ENCODE measurements at places on chromosomes 16 and 17.
A peak's percentile ranks its signal among the peaks of the same experiment; 100 is the strongest.

DNA sequence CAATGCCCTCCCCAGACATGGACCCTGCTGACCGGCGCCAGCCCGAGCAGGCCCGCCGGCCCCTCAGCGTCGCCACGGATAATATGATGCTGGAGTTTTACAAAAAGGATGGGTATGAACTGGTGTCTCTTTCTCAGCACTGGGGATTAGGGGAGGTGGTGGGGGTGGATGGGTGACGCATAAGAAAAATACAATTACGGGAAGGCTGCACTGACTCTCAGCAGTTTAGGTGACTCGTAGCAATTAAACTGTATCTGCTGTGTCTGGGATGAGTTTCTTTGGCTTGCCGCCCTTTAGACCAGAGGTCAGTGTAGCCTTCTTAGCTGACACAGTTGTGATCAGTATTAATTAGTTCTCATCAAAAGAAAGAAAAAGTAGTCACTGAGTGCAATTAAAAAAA lies 59.0 kb downstream of the ELAC2 start:
- DNase-seq = no peak

DNA sequence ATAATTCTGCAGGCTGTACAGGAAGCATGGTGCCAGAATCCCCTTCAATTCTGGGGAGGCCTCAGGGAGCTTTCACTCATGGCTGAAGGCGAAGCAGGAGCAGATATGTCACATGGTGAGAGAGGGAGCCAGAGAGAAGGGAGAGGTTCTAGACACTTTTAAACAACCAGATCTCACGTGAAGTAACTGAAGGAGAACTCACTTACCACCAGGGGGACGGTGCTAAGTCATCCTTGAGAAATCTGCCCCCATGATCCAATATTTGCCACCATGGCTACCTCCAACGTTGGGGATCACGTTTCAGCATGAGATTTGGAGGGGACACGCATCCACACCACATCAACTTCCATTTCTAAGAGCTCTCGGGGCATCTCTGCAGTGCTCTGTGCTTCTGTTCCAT lies 37.4 kb upstream of the GNA13 start:
- no peak for DNase-seq

- DNase-seq = no peak
Observed at GRCh38 chr16:47008612-47009011, 35.1 kb upstream of the DNAJA2 start.

- no peak for DNase-seq
Observed at GRCh38 chr16:87114832-87115231, 202.4 kb downstream of the C16orf95 start.

DNA sequence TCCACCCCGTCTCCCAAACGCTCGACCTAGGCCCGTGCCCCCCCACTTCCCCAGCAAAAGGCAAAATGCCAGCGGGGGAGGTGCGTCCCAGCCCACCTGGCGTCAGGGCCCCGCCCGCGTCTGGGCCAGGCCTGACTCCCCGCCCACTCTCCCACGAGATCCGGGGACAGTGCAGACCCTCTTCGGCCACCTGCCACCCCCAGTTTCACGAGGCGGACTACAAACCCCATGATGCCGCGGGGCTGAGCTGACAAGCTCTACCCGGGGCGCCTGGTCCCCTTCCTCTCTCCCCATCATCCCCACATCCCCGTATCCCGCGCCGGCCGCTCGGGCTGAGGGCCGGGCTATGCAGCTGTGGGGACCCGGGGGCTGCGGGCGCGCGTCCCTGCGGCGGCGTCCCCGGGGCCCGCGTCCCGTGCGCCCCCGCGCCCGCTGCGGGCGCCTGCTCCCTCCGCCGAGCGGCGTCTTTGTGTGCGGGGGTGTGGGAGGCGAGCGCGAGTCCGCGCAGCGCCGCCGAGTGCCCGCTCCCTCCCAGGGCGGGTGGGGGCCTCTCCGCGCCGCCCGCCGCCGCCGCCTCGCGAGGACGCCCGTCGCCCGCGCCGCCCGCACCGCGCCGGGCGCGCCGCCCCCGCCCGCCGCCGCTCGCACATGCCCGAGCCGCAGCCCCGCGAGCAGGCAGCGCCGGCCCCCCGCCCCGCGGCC lies at the start of gene ANKRD13B:
ANKRD13B (plus strand) TSS at position 283 of the 702 bp plus-strand sequence. CDS start 490 bp downstream, outside the sequence.
- DNase-seq = no peak

GRCh38 chr17:48878920-48879898 lies 13.4 kb upstream of the ATP5MC1 start:
- peak; percentile 44 for DNase-seq

DNA sequence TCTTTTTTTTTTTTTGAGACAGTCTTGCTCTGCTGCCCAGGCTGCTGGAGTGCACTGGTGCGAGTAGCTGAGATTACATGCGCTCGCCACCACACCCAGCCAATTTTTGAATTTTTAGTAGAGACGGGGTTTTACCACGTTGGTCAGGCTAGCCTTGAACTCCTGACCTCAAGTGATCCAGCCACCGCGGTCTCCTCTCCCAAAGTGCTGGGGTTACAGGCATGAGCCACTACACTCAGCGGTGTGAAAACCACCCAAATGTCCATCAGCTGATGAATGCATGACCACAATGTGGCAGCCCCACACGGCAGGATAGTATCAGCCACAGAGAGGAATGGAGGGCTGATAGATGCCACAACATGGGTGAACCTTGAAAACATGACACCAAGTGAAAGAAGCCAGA lies 2.1 kb downstream of the P2RX5 start:
- DNase-seq = no peak

GRCh38 chr17:73352261-73352660 lies 40.5 kb upstream of the CDC42EP4 start:
- no peak for DNase-seq

DNA sequence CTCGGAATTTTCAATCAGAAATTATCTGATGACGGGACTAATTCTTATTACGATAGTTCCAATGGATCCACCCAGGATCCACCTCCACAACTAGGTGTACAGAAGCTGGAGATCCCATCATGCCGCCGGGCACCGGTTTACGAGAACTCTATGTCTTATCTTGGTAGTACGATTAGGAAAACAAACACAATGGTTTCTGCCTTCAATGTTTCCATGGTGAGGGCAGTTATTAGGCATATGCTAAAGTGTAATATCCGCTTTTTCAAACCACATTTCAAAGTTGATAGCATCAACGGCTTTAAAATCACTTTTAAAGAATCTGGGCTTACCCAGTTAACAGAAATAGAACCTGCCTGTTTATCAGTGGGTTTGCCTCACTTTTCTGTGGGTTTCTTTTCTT lies 705.7 kb downstream of the MAF start:
- DNase-seq = no peak

DNA sequence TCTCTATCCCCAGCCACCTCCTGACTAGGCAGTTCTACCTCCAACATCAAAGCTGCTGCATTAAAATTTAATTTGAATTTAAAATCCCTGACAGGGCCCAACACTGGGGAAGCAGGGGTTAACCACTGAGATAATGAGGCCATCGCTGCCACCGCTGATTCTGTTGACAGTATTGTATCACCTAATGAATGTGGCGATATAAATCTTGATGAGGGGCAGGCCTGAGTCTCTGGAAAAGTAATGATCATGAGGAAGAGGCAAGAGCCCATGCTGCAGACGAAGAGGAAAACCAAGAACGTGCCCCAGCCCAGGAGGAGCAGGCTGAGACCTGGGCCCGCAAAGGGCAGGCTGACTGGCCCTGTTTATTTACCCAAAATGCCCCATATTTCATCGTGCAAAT lies 251.4 kb upstream of the ZFHX3 start:
- no peak for DNase-seq

DNA sequence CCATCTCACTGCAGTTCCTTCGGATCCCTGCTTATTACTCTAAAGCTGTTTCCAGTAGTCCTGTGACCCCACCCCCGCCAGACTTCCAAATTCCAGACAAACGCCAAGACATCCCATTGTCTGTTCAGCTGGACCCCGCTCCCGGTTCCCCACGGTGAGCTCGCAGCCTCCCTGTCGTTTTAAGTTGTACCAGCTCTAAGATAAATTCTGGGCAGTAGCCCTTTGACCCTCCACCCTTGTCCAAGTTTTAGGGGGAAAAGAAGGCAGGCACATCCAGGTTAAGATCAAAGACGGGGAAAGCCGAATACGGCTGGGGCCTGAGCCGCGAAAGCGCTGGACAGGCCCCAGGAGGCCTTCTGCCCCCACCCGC lies 589 bp downstream of the ARL6IP1 start:
- no peak for DNase-seq

GRCh38 chr17:28740406-28741357 lies 3.1 kb upstream of the TRAF4 start:
- no peak for DNase-seq

GRCh38 chr16:31916056-31916488 lies 42.5 kb downstream of the ZNF267 start:
- no peak for DNase-seq

- no peak for DNase-seq
Observed at GRCh38 chr17:41785859-41786226, 668 bp downstream of the JUP start.

- DNase-seq = no peak
Observed at GRCh38 chr16:52068447-52069074, 478.4 kb downstream of the TOX3 start.

DNA sequence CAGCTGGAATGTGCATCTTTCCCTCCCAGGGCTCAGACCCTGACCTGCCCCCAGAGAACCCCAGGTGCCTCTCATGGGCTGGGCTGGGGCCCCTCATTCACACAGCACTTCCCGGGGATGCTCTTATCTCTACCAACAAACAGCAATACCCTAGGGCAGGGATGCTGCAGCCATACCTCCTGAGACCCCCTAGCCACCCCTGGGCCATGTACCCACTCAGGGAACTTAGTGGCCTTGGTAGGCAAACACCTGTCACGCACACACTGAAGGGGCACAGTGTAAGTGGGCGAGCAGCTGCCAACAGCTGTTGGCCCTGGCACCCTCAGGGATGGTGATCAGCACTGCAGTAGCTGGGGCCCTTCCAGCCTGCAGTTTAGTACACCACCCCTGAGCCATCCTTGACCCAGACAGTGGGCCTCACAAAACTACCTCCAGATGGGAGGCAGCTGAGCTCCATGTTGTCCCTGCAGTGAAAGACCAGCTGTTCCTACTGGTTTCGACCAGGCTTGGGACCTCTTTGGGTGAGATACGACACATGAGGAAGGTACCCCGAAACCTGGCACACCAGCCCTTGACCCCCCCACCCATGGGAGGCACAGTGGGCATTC lies 1723.6 kb downstream of the TP53TG3F start:
- no peak for DNase-seq

DNA sequence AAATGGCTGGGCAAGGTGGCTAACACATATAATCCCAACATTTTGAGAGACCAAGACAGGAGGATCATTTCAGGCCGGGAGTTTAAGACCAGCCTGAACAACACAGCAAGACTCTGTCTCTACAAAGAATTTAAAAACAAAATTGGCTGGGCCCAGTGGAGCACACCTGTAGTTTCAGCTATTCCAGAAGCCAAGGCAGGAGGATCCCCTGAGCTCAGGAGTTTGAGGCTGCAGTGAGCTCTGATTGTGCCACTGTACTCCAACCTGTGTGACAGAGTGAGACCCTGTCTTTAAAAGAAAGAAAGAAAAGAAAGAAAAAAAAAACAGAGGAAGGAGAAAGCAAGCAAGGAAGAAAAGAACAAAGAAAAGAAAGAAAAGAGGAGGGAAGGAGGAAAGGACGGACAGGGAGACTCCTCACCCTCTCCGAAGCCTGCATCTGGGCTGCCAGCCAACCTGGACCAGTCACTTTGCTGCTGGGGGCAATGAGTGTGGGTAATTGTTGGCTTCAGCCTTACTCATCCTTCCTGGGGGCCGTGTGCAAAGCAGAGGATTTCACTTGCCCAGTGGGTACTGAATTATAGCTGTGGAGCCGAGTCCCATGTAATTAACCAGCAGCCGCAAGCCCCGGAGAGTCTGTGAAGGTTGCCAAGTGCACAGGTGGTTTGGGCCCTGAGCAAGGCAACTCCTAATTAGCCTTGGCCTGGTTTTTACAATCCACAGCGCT lies 6.7 kb upstream of the MT4 start:
- DNase-seq = no peak

- no peak for DNase-seq
Observed at GRCh38 chr17:28959471-28959871, 8.2 kb upstream of the PHF12 start.

GRCh38 chr16:66677179-66677578 lies 19.4 kb downstream of the CMTM4 start:
- DNase-seq = no peak

DNA sequence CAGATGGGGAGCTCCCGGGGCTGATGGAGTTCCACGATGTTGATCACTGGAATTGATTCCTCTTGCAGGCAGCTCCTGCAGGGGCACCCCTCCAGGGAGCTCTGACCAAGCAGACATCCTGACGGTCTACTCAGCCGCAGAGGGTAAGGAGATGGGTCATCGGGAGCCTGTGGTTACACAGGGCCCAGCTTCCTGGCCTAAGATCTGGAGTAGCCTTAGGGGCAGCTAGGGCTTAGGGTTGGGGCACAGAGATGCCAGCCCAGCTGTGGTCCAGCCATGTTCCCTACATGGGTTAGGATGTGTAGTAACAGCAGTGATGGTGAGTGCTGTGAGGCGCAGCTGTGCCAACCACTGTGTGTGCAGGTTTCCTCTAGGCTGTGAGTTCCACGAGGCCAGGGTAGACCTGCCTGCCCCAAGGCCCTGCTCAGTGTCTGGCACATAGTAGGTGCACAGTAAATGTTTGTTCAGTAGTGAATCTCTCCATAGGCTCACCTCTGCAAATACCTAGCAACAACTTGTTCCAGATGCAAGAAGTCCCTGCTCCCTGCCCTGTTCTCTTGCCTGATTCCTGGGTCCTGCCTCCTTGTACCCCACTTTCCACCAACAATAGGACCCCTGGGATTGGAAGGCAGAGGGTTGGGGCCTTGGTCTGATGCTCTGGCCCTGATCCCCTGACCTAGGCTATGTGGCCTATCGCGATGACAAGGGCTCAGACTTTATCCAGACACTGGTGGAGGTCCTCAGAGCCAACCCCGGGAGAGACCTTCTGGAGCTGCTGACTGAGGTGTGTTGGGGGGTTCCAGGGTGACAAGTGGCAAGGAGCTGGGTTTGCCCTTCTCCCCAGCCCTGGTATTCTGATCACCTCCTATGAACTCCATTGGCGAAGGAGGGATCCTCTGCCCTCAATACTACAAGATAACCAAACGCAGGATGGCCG lies 13.7 kb downstream of the ZNF213 start:
- no peak for DNase-seq

DNA sequence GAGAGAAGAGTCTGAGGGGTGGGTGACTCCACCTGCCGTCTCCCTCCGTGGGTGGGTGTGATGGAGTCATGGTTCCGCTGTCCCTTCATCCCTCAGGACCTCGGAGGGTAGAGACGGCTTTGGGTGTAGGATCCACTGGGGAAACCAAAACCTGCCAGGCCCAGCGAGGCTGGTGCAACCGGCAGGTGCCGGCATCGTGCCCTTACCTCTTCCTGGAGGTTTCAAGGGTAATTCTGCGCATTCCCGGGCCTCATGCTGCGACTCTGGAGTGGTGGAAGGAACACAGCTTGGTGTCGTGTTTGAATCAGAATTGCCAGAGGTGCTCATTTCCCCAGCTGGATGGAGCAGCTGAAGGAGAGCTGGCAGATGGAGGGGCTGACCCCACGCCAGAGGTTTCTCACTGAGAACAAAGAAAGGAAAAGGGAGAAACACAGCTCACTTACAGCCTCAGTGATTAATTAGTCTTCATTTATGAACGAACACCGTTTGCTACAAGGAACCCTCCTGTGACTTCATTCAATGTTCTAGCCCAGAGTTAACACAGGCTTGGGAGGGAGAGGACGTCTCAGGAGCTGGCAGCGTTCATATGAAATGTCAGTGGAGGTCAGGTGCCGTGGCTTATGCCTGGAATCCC lies 16.3 kb upstream of the ATP2A3 start:
- no peak for DNase-seq
